ENCODE measurements at places on chromosomes 7 and 10. TPM values are rescaled to one million over a fixed set of nuclear protein-coding genes. Genes with fewer than 3 reads are reported as not detected.

- DNase-seq, result no peak
Measured at GRCh38 chr10:112964482-112964881, 14.4 kb downstream of the TCF7L2 start.

- DNase-seq, result no peak
Measured at GRCh38 chr10:1734288-1734687, 3.0 kb downstream of the ADARB2 start.

- DNase-seq, result no peak
Measured at GRCh38 chr7:148173369-148173768, 417.2 kb upstream of the C7orf33 start.

DNA sequence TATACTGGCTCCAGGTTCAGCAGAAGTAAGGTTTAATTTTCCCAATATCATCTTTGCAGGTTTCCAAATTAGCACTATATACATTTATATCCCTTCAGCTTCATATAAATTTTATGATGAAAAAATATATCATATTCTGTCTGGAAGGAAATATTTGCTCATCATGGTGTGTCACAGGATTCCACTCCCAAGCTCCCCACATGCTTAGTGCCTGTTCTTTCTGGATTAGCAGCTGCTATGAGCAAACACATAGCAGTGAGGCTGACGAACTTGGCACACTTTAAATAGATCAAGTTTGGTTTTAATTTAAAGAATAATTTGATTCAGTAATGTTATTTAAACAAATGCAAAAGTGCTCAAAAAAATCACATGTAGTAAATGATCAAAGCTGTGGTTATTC is 251.9 kb downstream of the AGMO start:
- DNase-seq, result no peak

GRCh38 chr7:77823787-77824186 is 25.2 kb downstream of the PHTF2 start:
- no peak for DNase-seq

DNA sequence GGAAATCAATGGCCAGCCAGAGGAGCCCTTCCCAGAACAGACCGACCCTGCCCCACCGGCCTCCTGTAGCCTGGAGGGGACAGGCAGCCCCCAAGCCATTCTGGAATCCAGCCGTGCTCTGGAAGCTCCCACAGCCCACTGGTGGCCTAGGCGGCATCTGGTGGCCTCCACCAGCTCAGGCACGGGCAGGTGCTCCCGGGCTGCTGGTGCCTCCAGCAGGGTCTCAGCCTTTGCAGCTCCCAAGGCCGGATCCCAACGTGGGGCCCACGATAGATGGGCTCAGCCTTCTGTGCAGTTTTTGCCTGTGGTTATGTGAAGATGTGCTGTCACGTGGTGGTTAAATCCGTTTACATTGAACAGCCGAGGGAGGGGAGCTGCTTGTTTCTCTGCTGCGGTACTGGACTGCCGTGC is 44.4 kb downstream of the JAKMIP3 start:
- no peak for DNase-seq

DNA sequence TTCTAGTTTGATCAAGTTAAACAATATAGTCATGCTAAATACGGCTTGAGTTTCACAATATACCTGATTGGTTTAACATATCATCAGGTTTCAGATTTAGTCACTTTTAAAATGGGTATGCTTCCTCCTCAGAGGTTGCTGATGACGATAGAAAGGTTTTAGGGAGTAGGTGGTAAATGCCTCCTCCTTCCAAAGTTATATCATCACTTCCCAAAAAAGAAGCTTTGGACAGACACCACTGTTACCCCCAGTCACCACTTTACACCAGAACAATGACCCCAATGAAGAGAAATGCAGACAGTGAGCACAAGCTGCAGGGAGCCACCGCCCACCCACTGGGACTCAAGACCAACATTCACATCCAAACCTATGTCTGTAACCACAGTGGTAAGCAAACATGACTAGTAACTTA is 244.6 kb downstream of the SORCS1 start:
- DNase-seq, result no peak

DNA sequence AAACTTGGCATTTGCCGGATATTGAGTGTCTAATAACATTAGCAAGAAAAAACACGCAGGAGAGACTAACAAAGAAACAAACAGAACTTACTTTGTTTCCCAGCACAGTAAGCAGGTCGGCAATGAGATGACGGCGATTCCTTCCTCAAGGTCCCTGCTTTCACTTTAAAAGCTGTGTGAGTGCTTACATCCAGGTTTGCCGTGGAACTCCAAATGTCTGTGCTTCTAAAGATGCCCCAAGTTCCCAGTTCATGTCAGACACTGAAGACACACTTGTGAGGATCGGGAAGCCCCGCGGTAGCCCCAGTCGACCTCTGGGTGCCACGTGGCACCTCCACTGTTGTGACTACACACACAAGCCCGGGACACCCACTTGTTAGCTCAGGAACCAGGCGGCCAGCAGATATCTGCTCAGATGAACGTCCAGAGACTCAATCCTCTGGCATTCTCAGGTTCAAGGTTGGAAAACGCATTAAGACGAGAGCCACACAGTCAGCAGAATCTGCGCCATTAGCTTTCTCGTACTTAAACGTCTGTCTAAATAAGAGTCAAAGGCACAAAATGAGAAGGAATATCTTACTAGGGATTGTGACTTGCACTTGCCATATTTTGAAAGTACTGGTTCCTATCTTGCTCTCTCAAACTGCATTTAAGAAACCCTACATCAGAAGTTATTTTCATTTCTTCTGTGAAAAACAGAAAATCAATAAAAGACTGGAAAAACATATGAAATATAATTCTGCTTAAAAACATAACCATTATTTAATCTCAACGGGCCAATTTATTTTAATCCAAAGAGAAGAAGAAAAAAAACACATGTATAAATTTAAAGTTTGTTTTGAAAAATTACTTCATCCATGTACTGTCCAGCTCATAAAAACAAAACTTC is 207.6 kb upstream of the KLF14 start:
- no peak for DNase-seq

- DNase-seq, result no peak
Measured at GRCh38 chr7:120720317-120720716, 137.6 kb downstream of the TSPAN12 start.

GRCh38 chr7:156002362-156003066 is 190.3 kb upstream of the SHH start:
- no peak for DNase-seq

- no peak for DNase-seq
Measured at GRCh38 chr10:12768156-12769100, 233.1 kb downstream of the CCDC3 start.

GRCh38 chr7:154640266-154640865 is 362.6 kb downstream of the PAXIP1 start:
- no peak for DNase-seq

- no peak for DNase-seq
Measured at GRCh38 chr7:26279405-26279804, 12.3 kb upstream of the SNX10 start.

- DNase-seq, result no peak
Measured at GRCh38 chr7:2820508-2820934, 23.6 kb downstream of the GNA12 start.

GRCh38 chr7:143305423-143306070 is 10.4 kb upstream of the CLCN1 start:
- DNase-seq, result peak; percentile 71

DNA sequence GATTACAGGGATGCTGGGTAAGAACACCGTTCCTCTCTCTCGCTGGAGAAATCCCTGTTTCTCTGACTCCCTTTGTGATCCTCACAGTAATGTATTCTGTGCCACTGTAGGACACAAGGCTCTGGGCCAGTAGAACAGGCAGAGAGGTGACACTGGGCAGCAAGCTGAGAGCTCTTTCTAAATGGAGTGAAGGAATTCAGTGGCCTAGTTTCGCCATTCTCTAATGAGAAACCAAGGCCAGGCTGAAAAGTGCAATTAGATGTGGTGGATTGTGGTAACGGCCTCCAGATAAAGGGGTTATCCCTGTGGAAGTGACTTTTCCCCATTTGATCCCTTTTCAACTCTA is 12.8 kb downstream of the KCTD7 start:
- no peak for DNase-seq

DNA sequence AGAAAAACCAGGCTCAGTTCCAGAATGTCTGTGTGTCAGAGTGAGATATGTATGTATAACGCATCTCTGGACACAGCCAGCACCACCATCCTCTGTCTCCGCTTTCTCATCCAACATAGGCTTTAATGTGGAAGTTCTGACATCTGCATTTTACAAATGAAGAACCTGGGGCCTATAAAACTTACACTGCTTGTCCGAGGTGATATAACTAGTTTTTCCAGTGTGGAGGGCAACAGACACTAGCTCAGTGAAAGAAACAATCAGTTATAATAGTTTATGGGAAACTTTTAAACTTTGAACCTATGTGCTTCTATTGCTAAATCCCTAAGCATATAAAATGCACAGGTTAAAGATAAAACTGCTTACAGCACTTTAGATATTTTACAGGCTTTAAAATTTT is 208.7 kb downstream of the CRPPA start:
- DNase-seq, result no peak

DNA sequence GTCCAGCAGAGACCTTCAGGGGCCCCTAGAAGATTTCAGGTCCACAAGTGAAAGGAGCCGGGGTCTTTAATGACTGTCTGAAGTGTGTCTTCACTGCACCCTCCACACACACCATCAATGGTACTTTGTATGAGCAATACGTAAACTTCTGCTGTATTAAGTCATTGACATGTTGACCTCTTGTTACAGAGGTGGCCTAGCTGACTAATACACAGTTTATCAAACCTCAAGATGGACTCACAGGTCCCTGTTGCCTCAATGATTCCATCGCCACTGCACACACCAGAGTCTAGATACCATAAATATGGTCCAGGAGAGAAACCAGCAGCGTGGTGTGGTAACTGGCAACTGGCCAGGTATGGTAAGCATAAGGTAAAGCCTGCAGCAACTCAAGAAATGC is 19.5 kb downstream of the KCNMA1 start:
- DNase-seq, result no peak

DNA sequence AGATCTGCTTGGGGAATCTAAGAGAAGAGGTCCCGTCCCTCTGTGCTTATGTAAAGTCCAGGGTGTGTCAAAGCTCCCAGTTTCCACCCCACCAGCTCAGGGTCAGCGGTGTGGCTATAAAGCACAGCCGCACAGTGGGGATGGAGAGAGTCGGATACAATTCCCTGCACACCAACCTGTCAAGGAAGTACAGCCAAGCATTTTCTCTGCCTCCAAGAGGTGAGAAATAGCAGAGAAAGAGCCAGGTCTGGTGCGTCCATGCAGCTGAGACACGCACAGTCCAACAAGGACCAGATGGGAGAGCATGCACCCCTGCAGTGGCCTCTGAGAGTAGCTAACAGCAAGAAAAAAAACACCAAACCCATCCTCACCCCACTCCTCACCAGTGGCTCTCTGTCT is 61.3 kb upstream of the WAC start:
- no peak for DNase-seq

GRCh38 chr10:114825513-114826253 is 4.1 kb downstream of the FHIP2A start:
- no peak for DNase-seq

DNA sequence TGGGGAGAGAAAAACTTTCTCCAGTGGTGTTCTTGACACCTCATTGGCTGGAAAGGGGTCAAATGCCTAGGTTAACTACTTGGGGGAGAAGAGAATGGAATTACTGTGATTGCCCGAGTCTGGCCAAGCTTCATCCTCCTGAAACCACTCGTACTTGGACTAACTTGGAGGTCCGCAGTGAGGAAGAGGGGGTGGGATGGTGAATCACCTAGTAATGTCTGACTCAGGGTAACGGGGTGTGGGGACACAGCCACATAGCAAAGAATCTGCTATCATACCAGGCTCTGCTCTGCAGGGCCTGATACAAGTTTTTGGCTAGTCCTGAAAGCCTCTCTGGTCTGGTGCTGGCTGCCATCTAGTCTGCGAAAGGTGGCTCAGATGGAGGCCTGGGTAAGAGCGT is 190.9 kb downstream of the RPS24 start:
- DNase-seq, result no peak

GRCh38 chr7:69537691-69538090 is 60.6 kb upstream of the AUTS2 start:
- DNase-seq, result no peak

GRCh38 chr7:28071570-28071969 is 109.0 kb downstream of the JAZF1 start:
- no peak for DNase-seq

DNA sequence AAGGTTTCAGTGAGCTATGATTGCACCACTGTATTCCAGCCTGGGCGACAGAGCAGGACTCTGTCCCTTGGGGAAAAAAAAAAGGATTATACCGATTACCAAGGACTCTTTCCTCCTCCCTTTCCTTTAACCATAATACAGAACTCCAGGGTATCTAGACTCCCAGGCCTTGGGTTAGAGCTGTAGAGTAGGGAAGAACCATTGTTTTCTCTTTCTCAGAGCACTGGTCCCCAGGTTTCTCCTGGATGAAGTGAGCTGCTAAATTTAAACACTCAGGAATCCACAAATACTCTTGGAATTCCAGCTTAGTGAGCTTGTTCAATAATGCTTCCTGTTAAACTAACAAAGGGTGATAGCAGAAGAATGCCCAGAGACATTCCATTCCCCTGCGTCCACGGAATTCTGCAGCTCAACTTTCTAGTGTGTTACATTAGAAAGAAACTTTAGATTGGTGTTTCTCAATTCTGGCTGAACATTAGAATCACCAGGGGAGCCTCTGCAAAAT is 14.6 kb upstream of the RPEL1 start:
- DNase-seq, result no peak

DNA sequence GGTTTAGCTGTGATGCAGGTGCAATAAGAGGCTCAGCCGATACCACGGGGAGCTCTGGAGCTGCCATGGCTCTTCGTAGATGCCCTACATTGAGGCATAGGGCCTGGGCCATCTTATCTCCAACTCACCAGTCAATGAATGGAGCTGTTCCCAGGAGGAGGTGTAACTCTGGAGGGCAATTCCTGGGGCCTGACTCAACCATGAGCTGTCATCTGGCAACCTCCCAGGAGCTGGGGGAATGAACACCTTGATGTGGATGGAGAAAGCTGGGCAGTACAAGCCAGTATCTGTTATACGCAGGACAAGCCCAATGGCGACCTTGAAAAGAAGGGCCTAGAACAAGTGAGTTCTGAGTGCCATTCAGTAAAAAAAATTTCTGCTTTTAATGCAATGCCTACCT is 224.0 kb upstream of the PLXDC2 start:
- no peak for DNase-seq

- no peak for DNase-seq
Measured at GRCh38 chr10:128008521-128009250, 101.8 kb downstream of the PTPRE start.

GRCh38 chr10:22992621-22993020 is 64.8 kb downstream of the ARMC3 start:
- DNase-seq, result no peak

- DNase-seq, result no peak
Measured at GRCh38 chr7:127938588-127938987, 92.6 kb downstream of the LRRC4 start.

The NEUROG3 gene
- total RNA-seq, result not detected

The PLEKHS1 gene
- not detected for total RNA-seq

The ZNF853 gene
- 3.0 TPM for total RNA-seq

The RELN gene
- total RNA-seq, result 0.22 TPM

The SLC16A12 gene
- total RNA-seq, result not detected

The PHYH gene
- total RNA-seq, result 6.0 TPM

The HTR5A gene
- not detected for total RNA-seq

The PROSER2 gene
- total RNA-seq, result 3.5 TPM

The KLHL7 gene
- 18.1 TPM for total RNA-seq

The SCART1 gene
- total RNA-seq, result 1.8 TPM

The C1QL3 gene
- total RNA-seq, result not detected

Measured in activated T-cell treated with anti-CD3 and anti-CD28 coated beads, Interleukin-2, amount 50 U/mL, for 4 hours (primary cell).